ENCODE measurements at places on chromosomes 3 and 15. TPM values are rescaled to one million over a fixed set of nuclear protein-coding genes. Genes with fewer than 3 reads are reported as not detected.

- peaks cover 54% of the 10 kb centered on the region for H3K36me3 ChIP-seq
Measured at GRCh38 chr3:136631424-136631823, 120.8 kb downstream of the STAG1 start.

The CCDC13 gene
- total RNA-seq, result 0.60 TPM

The SLC25A38 gene
- total RNA-seq, result 35.1 TPM

DNA sequence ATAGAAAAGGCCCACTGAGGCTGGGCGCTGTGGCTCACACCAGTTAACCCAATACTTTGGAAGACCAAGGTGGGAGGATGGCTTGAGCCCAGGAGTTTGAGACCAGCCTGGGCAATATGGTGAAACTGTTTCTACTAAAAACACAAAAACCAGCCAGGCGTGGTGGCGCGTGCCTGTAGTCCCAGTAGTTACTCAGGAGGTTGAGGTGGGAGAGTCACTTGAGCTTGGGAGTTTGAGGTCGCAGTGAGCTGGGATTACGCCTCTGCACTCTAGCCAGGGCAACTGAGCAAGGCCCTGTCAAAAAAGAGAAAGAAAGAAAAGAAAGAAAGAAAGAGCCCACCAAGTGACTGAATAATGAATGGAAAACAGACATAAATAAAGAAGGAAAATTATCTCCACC lies 32.0 kb downstream of the TAMM41 start:
- H3K4me1 ChIP-seq, result peaks cover 6% of the 10 kb centered on the region
- H3K4me3 ChIP-seq, result no peak overlapping the region
- H3K27me3 ChIP-seq, result no peaks in the 10 kb centered on the region
- DNase-seq, result no peak

- H3K27me3 ChIP-seq, result no peaks in the 10 kb centered on the region
- H3K27ac ChIP-seq, result no peak overlapping the region
- no peak for DNase-seq
- H3K36me3 ChIP-seq, result peaks cover 9% of the 10 kb centered on the region
- H3K4me1 ChIP-seq, result no peaks in the 10 kb centered on the region
Measured at GRCh38 chr3:142470826-142471225, 23.0 kb upstream of the XRN1 start.

The TMC3 gene
- total RNA-seq, result not detected

Data from activated CD4-positive, alpha-beta T cell treated with anti-CD3 and anti-CD28 coated beads, Interleukin-2, amount 10 ng/mL, durations not matched to agents 7 days and 5 days (primary cell).